ENCODE measurements at places on chromosomes 1 and 21. TPM values are rescaled to one million over a fixed set of nuclear protein-coding genes. Genes with fewer than 3 reads are reported as not detected.

CD34 gene
- not detected for total RNA-seq

C1orf56 gene
- 4.2 TPM for total RNA-seq

ADIPOR1 gene
- total RNA-seq = 57.1 TPM

S100A1 gene
- 0.96 TPM for total RNA-seq

PKP1 gene
- not detected for total RNA-seq

WNT4 gene
- total RNA-seq = 0.12 TPM

RNF186 gene
- not detected for total RNA-seq

CACNA1S gene
- not detected for total RNA-seq

FUBP1 gene
- 104 TPM for total RNA-seq

TMPRSS15 gene
- total RNA-seq = not detected

GABRD gene
- total RNA-seq = 0.19 TPM

OLIG1 gene
- total RNA-seq = not detected

KCNJ9 gene
- total RNA-seq = not detected

SIKE1 gene
- 15.2 TPM for total RNA-seq

LRRC7 gene
- total RNA-seq = not detected

HRNR gene
- total RNA-seq = not detected

LPAR3 gene
- total RNA-seq = 0.23 TPM

OR2AJ1 gene
- not detected for total RNA-seq

PIK3CD gene
- total RNA-seq = 5.4 TPM

TDRD10 gene
- total RNA-seq = not detected

DCST2 gene
- total RNA-seq = 0.72 TPM

TMPRSS2 gene
- total RNA-seq = 0.07 TPM

ASH1L gene
- 8.9 TPM for total RNA-seq

AMIGO1 gene
- total RNA-seq = 1.6 TPM

Measured in A549 treated with ZK216348 at 1 μM for 4 hours (cell line).